ENCODE measurements at places on chromosomes 6 and 20.

- DNase-seq, result no peak
These were observed 86.6 kb downstream of the ZFAND3 start for GRCh38 chr6:37906121-37906520.

GRCh38 chr20:63497946-63498935, 642 bp downstream of the EEF1A2 start:
- no peak for DNase-seq

GRCh38 chr20:11197851-11198250, 524.1 kb upstream of the JAG1 start:
- DNase-seq, result no peak

- no peak for DNase-seq
These were observed 52.5 kb downstream of the RPS12 start for GRCh38 chr6:132866762-132867449.

- DNase-seq, result no peak
These were observed 125.1 kb downstream of the MYLK4 start for GRCh38 chr6:2625581-2625980.

DNA sequence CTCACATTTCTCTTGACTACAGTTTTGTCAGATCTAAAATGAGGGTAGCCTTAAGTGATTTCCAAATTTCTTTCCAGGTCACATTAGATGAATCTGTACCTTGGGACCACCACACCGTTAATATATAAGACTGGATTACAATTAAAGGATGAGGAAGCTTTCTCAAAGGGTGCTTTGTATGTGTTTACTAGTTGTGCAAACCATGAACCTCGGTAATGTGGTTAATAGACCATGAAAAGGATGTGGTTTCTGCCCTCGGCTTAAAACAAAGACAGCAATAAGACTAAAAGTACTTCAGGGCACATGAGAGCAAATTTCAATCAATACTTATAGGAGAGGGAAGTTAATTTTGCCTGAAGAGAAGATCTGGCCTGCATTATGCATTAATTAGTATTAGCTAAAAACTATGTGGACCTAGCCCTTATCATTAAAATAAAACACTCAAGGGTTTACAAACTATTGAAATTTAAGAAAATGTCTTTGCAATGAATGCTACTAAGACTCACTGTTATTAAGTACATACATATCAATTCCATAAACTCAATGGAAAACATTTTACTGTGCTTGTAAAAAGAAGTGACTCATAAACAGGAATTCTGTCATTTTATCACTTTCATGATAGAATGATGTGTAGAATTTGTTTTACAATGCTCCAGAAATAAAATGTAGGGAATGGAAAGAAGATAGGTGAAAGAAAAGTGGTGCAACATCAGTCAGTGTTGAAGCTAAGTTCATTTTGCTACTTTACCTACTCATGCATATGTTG, 936 bp upstream of the TMX4 start:
- no peak for DNase-seq

DNA sequence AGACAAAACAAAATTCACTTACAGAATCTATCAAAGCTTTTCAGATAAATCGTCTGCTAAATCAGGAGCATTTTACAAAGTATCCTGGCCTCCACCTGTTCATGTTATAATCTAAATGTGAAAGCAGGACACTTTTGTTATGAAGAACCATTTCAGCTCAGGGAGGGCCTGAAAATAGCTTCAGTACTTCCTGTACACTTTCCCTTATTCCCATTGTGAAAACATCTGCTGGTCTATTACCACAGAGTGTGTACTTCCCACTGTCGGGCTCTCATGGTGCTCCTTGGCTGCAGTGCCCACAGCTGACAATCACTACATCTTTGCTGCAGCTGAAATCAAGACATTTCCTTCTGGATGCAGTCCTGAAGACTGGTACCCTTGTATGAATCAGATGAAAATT, 128.1 kb downstream of the OPRM1 start:
- DNase-seq, result no peak

DNA sequence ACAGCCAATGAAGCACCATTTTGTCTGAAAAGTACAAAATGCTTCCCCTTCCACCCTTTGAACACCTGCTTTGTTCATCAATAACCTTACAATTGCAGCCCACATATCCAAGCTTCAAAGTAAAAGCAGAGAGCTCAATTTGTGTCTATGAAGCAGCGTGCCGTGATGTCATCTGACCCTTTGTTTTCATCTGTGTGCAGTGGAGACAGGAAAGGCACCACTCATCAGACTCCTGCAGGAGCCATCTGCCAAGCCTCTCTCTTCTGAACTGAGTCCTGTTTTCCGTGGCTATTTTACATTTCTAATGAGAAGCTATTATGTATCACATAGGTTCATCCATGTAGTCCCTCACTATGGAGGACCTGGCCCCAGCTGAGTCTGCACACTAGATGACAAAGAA, 7.5 kb upstream of the LY86 start:
- DNase-seq, result no peak

GRCh38 chr20:33858666-33859065, 47.5 kb downstream of the CHMP4B start:
- DNase-seq, result no peak

DNA sequence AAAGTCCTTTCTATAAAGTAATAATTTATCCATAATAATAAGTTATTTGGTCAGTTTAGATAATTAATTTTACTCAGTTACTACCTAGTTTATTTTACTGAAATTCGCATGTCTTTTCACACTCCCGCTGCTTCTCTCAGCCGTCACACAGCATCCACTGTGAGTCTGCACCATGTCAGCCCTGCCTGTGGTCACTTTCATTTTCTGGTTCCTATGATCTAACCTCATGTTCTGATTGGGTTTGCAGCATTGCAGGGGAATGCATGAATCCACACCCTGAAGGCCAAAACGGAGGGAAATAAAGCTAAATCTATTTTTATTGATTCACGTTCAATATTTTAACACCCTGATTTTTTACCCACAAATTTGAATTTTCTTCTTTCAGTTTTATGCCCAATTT, 47.4 kb downstream of the PDE10A start:
- no peak for DNase-seq

DNA sequence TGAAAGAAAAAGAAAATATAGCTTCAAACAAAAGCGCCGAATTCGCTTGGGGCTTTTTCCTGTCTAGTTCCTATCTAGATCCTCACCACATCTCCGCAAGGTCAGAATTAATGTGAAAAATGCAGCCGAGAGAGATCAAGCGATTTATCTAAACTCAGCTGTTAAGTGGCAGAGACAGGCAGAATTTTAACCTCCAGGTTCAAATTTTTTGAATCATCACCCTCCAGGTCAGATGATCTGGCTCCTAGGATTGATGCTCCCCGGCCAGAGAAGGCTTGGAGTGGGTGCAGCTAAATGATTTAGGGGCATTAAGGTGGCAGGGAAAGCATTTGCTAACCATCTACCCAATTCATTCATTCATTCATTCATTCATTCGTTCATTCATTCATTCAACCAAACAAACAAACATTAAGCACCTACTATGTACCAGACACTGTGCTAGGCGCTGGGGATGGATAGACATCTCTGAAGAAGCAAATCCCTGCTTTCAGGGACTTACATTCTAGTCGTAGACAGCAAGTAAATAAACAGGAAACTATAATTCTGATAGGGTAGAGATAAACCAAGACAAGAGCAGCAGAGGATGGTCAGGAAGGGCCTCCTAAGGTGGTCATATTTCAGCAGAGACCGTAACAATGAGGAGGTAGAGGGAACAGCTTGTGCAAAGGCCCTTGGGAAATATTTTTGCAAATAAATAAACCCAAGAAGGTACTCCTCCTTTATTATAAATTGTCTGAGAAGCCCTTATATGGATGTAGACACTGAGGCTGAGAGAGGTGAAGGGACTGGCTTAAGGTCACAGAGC, 672 bp upstream of the UBE2V1 start:
- no peak for DNase-seq

DNA sequence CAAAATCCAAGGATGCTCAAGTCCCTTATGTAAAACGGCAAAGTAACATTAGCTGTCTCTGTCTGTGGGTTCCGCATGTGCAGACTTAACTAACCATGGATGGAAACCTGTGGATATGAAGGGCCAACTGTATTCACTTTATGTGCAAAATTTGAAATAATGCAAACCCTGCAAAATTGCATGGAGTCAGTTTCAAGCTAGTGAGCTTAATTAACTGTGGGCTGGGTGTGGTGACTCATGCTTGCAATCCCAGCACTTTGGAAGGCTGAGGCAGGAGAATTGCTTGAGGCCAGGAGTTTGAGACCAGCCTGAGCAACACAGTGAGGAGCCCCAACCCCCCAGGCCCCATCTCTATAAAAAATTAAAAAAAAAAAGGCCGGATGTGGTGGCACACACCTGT, 81.4 kb downstream of the ANKS1A start:
- DNase-seq, result no peak

DNA sequence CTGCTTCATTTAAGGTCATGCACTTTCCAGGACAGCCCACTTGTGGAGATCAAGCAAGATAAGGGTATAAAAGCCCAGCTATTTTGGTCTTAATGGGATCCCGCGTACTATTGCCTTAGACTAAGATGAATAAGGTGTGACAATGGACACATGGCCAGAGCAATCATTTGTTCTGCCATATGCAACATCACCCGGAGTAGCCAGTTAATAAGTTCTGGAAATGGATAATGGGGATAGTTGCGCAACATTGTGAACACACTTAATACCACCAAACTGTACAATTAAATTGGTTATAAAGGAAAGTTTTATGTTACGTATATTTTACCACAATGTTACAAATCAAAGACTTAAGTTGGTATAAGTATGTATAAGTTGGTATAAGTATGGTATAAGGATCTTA, 674.5 kb downstream of the HDGFL1 start:
- DNase-seq, result no peak

GRCh38 chr6:142822383-142822782, 122.6 kb downstream of the HIVEP2 start:
- DNase-seq, result no peak

GRCh38 chr6:163759542-163759941, 345.0 kb downstream of the QKI start:
- no peak for DNase-seq

GRCh38 chr6:11282245-11282644, 49.8 kb upstream of the NEDD9 start:
- DNase-seq, result no peak

- DNase-seq, result no peak
These were observed 71.1 kb upstream of the FOXQ1 start for GRCh38 chr6:1240766-1241318.

DNA sequence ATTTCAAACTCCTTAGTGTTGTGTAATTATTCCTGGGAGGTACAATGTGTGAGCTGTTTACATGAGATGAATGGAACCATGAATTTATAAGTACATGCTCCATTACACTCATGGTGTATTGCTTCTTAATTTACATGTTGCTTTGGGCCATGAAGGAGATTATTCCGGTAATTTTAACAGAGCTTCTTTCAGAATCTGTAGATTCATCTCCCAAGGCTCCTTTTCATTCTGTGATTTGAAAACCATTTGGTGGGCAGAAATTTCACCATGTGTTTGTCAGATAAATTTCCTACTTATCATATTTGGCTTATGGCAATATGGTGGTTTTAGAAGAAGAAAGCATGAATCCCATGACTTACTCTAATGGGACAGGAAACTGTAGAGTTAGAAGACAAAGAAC, 421.6 kb upstream of the EYS start:
- DNase-seq, result no peak

DNA sequence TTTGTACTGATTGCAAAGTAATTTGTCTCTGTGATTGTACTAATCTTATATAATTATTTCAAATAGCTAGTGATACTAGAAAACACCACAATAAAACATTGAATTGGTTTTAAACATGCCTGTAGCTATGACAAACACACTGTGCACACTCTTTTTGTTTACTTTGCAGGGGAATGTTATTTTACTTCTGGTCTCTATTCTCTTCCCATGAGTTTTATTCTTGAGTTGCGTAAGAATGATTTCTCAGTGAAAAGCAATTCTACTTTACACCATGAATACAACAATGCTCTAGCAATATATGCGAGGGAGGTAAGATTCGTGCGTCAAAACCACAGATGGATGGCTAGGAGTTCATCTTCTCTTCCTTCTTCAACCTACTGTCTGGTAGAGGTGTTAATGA, 68.4 kb upstream of the PHACTR1 start:
- DNase-seq, result no peak

DNA sequence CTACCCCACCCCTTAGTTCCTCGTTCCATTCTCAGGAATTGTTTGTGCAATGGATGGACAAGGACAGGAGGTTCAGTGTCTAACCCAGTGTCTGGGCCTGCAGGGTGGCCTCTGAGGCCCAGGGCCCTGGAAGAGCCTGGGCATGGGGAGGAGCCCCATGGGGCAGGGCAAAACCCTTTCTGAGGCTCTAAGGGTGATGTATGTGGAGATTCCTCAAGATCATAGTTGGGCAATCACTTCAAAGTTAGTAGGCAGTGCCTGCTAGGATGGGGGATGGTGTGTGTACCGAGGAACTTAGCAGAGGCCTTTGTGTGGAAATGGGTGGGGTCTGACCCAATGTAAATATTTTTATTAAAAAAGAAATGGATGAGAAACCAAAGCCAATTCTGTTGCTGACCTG, 6.7 kb upstream of the C2 start:
- no peak for DNase-seq

GRCh38 chr6:30062471-30063178, 1.6 kb downstream of the POLR1H start:
- no peak for DNase-seq

DNA sequence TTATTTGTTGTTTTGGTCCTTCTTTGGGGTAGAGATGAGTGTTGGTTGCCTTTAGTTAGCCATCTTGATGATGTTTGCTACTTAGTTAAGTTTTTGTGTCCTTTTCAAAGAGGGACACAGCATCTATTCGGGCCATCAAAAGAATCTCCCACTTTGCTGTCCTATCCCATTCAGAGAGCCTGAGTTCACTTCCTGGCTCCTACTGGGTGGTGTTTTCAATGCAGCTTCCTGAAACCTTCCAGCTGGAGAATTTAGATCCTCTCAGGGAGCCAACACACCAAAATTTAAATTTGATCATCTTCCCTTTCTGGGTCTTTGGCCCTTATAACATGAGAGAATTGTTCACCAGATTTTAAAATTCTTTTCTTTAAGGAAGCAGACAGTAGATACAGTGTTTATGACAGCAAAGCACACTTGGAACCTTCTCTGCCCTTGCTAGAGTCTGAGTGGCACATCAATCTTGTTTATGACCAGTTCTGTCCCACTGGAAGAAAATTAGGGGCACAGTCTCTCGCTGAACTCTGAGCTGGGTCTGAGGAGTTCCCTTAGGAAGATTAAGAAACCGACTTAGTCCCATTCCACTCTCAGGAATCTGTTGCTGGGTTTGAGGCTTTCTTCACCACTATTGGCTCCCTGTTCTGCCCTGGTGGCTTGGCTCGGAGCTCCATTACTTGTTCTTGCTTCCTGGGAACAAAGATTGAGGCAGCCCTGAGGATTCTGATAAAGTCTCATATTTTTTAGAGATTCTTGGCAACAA, 115.5 kb downstream of the CCDC170 start:
- DNase-seq, result no peak

DNA sequence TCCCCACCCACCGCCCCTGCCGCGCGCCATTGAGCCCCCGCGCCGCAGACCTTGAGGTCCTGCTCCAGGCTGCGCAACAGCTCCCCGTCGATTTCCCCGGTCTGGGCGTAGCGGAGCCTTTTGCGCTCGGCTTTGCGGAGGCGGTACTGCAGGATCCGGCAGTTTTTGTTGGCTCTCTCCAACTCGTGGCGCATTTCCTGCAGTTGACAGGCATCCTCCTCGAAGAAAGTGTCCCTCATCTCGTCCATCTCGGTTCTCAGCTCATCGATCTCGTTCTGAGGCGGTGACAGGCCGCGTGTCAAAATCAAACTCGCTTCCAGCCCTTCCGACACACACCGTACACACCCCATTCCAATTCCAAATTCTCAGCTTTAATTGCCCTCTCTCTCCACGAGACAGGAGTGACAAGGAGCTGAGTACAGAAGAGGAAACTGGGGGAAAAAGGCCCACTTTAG, 4.3 kb downstream of the MTCL3 start:
- no peak for DNase-seq
